ENCODE measurements at places on chromosomes 1 and 21.

DNA sequence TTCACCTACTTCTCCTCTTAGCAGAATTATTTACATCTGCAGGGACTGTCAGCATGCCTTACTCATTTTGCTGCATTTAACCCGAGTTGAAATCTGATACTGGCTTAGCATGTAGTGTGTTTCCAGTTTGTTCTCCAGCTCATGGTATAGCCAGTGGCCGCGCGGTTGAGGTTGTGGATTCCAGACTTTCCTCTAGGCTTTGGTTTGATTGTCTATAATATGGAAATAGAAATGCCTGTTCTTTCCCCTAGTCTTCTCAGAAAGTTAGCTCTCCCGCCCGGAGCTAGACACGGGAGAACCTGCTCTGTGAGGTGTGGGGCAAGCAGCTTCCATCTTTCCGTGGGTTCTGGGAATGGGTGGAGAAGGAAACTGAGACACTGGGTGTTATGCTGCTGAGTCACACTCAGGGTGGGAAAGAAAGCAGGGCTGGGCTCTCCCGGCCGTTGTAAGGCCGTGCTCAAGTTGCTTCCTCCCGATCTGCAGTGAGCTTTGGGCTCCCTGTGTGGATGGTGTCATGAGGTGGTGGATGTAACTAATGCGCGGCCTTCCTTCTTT lies 206.8 kb upstream of the TMEM51 start:
- DNase-seq = no peak

DNA sequence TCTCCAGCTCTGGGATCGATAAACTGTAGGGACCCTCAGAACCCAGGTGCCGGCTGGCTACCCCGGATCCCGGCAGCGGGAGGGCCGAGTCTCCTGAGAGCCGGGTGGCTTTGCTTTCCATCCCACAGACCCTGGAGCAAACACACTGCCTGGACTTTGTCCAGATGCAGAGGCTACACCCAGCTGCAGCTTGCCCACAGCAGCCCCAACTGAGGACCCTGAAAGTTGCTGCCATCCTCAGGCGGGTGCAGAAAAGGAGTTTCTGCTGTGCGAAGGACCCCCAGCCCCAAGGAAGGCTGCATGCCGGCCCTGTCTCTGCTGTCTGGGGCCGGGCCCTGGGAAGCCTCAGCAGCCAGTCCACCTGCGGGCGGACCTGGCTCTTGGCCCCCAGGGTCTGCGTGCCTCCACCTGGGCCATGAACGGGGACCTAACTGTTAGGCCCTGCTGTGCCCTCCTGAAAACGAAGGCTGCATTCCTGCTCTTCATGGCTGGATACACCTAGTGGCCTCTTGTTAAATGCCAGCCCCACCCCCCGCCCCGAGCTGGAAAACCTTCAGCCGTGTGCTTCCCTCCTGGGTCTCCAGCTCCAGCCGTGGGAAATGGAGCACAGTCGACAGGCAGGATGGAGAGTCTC lies 97.5 kb upstream of the ARHGEF16 start:
- no peak for DNase-seq

GRCh38 chr1:47761201-47761930 lies 235.8 kb downstream of the TRABD2B start:
- DNase-seq = no peak

GRCh38 chr1:23422241-23422877 lies 2.2 kb downstream of the TCEA3 start:
- DNase-seq = peak; percentile 10

- no peak for DNase-seq
Measured at GRCh38 chr1:205579711-205580110, 52.1 kb downstream of the ELK4 start.

Data from stimulated activated CD8-positive, alpha-beta memory T cell treated with anti-CD3 and anti-CD28 coated beads, Interleukin-15, amount 100 ng/mL, for 4 hours (primary cell).